ENCODE measurements at places on chromosomes 2 and 18.
A peak's percentile ranks its signal among the peaks of the same experiment; 100 is the strongest.

- DNase-seq = peak; percentile 65
Measured at GRCh38 chr18:37243741-37244140, 321.9 kb downstream of the CELF4 start.

GRCh38 chr18:58348517-58348916 is 280.4 kb downstream of the ALPK2 start:
- DNase-seq = no peak

- no peak for DNase-seq
Measured at GRCh38 chr2:38416296-38417036, 39.4 kb upstream of the ATL2 start.

- DNase-seq = no peak
Measured at GRCh38 chr18:711310-711656, 1.1 kb downstream of the ENOSF1 start.

Measured in retina (tissue), 1 donor.